ENCODE measurements at places on chromosomes 6 and 20. TPM values are rescaled to one million over a fixed set of nuclear protein-coding genes. Genes with fewer than 3 reads are reported as not detected.

DNA sequence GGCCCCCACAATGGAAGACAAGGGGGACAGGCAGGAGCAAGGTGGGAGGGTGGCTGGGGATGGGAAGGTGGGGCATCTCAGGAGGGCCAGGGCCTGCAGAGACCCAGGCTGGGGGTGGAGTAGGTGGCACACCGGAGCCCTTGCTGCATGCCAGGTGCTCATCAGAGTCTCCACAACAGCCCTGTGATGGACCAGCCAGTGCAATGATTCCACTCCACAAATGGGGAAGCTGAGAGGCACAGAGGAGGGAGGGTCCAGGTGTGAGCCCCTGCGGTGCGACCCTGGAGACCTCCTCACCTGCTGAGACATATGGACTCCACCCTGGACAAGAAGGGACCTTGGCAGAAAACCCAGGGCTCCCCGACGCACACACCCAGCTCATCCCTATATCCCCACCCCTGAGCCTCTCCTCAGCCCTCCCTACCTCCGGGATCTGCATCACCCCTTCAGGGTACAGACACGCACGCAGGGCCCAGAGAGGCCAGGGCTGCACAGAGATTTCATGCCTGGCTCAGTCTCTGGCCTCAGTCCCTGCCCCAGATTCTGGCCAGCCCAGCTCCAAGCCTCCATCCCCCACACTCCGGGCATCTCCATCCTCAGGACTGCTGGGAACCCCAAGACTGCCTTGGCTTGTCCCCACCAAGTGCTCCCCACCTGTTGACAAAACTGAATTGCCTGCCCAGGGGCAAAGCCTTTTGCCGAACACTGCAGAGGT lies 7.1 kb upstream of the GRM4 start:
- DNase-seq, result no peak

DNA sequence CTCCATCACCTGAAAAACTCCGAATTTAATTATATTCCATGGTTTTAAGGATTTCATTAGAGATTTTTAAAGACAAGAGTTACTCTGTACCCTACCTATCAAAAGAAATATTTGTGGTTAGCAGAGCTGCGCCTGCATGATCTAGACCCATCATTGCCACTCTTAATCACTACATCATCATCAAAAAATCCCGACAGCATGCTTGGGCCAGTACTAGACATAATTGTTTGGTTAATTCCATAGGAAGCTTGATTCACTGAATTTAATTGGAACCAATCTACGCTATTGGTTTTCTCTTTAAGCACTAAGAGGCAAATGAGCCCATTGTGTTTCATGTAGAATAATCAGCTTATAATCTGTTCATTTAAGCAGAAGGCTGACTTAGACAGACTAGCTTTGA lies 33.4 kb upstream of the RNF217 start:
- no peak for DNase-seq

DNA sequence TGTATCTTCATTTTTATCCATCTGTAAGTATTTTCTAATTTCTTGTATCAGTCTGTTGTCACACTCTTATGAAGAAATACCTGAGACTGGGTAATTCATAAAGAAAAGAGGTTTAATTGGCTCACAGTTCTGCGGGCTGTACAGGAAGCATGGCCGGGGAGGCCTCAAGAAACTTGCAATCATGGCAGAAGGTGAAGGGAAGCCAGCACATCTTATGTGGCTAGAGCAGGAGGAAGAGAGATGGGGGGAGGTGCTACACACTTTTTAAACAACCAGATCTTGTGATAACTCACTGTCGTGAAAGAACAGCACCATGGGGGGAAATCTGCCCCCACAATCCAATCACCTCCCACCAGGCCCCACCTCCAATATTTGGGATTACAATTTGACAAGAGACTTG lies 10.9 kb upstream of the BCKDHB start:
- DNase-seq, result no peak

GRCh38 chr6:134990262-134990661 lies 40.4 kb upstream of the ALDH8A1 start:
- no peak for DNase-seq

- DNase-seq, result no peak
These were observed 35.7 kb upstream of the ZMYND8 start for GRCh38 chr20:47392015-47392720.

GRCh38 chr6:137571854-137572253 lies 77.7 kb upstream of the OLIG3 start:
- DNase-seq, result peak; percentile 15

GRCh38 chr6:87583822-87584221 lies 6.0 kb downstream of the RARS2 start:
- peak; percentile 34 for DNase-seq

- DNase-seq, result no peak
These were observed 184.4 kb downstream of the ERMARD start for GRCh38 chr6:169935861-169936260.

GRCh38 chr6:151481786-151482185 lies 12.0 kb upstream of the CCDC170 start:
- no peak for DNase-seq

- DNase-seq, result no peak
These were observed 41.1 kb upstream of the MAP3K4 start for GRCh38 chr6:160950507-160950906.

DNA sequence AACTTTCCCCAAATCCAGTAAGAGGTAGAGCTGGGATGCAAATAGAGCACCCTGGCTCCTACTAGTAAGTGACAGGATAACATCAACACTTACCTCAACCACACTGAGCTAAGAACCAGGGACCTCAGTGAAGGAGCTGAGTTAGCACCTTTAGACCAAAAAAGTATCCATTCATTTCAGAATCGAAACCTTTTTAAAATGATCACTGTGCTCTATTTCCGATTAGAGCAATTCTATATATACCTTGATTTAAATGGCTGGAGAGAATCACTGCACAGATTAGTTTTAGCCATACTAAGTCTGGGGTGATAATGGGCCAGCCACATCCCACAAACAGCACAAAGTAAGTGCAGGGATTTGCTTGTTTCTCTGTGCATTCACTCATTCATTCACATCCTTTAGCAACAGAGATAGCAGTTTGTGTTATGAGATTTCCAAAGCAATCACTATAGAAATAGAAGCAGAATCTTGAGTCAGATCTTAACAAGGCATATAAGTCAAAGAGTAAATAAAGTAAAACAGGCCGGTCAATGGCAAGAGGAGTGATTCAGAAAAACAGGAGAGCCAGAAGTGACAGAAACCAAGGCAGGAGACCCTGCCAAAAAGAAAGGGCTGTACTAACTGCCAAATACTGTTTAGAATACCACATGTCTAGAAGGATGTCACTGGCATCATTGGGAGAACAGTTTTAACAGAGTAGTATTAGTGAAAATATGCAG lies 136.3 kb downstream of the KIF13A start:
- DNase-seq, result no peak

GRCh38 chr20:46985671-46986070 lies 91.0 kb downstream of the EYA2 start:
- DNase-seq, result no peak

- peak; percentile 89 for DNase-seq
These were observed at the start of gene VEGFA for GRCh38 chr6:43769526-43770371. Gene VEGFA (plus strand): TSS chr6:43770211.

The IL17F gene
- 0.55 TPM for polyA plus RNA-seq

The CAGE1 gene
- 0.03 TPM for polyA plus RNA-seq

The HIVEP2 gene
- 10.5 TPM for polyA plus RNA-seq

The ANKRD6 gene
- polyA plus RNA-seq, result 9.8 TPM

Measured in large intestine (tissue), 12 donors.